ENCODE measurements at places on chromosomes 5 and 9.

- no peak for DNase-seq
Measured at GRCh38 chr9:37669232-37669631, 18.5 kb downstream of the FRMPD1 start.

DNA sequence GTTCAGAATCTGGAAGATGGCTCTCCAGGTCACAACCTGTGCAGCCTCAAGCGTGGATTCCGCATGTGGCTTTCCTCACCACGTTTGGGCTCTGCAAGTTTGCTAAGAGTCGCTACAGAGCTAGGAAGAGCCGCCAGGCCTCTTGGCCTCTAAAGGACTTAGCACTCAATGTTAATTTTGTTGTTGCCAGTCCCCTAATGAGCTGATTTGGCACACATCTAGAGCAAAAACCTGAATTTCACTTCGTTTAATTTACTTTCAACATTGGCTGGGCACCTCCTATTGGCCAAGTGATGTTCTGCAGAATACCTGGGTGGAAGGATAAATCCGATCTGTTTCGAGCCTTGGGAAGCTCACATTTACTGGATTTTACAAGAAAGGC, 65.8 kb upstream of the UNC5A start:
- DNase-seq, result no peak

DNA sequence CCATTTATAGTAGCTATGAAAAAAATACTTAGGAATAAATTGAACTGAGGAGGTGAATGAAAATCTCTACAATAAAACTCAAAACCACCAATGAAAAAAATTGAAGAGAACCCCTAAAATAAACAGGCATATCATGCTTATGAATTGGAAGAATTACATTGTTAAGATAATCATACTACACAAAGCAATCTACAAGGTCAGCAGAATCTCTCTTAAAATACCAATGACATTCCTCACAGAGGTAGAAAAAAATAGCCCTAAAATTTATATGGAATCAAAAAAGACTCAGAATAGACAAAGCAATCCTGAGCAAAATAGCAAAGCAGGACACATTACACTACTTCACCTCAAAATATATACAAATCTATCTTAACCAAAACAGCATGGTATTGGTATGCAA, 23.2 kb downstream of the PRDM9 start:
- DNase-seq, result no peak

GRCh38 chr5:138149530-138149929, 10.3 kb upstream of the NME5 start:
- no peak for DNase-seq

- no peak for DNase-seq
Measured at GRCh38 chr9:72907421-72907820, 45.4 kb downstream of the ALDH1A1 start.

GRCh38 chr5:130912088-130912487, 253.0 kb downstream of the HINT1 start:
- DNase-seq, result no peak

- DNase-seq, result no peak
Measured at GRCh38 chr5:72659726-72660125, 152.5 kb upstream of the ZNF366 start.

DNA sequence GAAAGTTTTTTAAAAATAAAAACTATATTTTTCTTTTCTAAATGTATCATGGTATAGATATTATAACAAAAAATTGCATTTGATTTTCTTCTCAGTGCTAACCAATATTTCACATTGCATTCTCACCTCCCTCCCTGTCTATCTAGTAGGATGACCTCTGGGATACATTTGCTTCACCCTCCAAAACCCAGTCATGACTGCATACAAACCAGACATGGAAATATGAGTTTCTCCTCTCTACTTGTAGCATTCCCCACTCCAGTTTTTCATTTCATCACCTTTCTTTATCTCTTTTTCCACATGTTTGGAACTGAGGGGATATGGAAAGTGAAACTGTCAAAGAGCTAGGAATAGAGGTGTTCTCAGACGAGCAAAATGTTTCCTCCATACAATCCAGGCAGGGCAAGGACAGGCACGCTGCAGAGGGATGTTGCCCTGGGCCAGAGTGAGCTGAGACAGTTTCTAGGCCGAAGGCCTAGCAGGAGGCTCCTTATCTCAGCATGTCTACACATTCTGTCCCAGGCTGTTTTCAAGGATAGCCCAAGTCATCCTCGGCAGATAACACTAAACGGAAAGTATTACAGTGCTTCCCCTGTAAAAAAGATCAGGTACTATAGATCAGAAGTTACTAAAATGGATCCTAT, 46.7 kb downstream of the MEF2C start:
- no peak for DNase-seq

DNA sequence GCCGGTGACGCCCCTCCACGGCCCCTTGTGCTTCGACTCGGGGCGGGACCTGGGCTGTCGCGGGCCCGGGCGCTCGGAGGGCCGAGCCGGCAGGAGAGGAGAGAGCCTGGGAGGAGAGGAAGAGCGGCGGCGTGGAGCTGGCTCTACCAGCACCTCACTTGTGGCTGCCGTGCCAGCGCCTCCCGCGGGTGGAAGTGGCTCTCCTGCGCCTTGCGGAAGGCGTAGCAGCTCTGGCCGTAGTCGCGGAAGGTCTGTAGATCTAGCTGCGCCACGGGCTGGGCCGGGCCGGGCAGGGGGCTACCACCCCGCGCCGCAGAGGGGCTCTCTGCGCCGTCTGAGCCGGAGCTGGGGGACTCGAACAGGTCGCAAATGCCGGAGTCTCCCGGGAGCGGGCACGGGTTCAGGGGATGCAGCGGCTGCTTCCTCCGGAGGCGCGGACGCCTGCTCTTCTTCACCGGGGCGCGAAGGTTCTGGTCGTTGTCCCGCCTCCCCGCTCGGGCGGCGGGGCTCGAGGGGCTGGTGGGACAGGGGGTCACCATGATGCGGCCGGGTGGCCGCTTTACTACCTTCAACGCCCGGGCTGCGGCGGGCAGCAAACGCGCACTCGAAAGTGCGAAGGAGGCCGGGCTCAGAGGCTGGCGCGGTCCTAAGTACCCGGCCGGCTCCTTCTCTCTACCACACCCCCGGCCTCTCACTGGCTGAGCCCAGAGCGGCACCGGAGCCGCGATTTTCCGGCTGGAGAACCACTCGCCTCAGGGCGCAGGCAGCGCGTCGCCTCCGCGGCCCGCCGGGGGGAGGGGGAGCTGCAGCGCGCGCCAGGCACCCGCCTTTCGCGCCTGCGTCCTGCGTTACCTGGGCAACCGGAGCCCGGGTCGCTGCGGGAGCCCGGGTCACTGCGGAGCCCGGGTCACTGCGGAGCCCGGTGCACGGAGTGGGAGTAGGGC, at the start of gene CCNO:
CCNO (minus strand) TSS at position 624 of the 944 bp plus-strand sequence; CDS start at position 539, 85 bp downstream.
- DNase-seq, result peak; percentile 24

DNA sequence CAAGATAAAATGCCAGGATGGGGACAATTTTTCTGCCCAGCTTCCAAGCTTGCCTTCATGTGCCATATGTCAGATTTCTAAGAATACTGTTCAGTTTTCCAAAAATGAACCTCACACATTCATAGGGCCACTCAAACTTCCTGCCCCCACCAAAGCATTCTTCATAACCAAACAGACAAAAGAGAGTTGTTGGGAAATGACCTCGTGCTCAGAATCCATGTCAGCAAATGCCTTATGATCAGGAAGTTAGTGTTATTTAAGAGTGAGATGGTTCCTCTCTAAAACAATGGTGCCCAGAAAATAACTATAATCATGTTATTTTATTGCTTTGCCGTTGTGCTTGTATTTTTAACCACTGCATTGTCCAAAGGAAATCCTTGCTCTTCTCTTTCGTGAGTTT, 208.2 kb downstream of the ZNF608 start:
- peak; percentile 38 for DNase-seq

- no peak for DNase-seq
Measured at GRCh38 chr9:113626735-113627495, 163.4 kb downstream of the RGS3 start.

- no peak for DNase-seq
Measured at GRCh38 chr5:119378075-119378700, 22.4 kb downstream of the TNFAIP8 start.

DNA sequence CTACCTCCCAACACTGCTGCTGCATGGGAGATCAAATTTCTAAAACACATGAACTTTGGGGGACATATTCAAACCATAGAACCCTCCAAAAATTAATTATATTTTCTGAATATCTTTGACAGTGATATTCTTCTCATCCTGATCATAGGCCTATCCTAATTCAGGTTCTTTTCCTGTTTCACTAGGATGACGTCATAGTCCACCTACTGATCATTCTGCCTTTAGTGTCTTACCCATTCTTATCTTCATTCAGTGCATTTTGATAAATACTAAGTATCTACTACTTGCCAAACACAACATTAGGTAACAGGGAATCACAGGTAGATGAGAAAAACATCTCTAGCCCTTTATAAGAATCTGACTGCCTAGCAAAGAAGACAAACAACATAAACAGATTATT, 179.1 kb upstream of the PRLR start:
- DNase-seq, result no peak

DNA sequence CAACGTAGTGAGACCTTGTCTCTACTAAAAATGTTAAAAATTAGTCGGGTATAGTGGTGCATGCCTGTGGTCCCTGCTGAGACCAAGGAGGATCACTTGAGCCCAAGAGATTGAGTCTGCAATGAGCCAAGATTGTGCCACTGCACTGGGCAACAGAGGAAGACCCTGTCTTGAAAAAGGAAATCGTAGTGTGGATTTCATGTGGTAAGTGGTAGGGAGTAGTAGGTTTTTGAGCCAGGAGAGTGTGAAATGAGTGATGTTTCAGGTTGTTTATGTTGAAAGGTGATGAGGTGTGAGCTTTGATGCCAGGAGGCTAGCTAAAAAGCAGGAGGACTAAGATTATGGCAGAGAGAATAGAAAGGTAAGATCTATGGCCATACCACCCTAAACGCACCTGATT, 5.9 kb downstream of the MATR3 start:
- DNase-seq, result no peak

DNA sequence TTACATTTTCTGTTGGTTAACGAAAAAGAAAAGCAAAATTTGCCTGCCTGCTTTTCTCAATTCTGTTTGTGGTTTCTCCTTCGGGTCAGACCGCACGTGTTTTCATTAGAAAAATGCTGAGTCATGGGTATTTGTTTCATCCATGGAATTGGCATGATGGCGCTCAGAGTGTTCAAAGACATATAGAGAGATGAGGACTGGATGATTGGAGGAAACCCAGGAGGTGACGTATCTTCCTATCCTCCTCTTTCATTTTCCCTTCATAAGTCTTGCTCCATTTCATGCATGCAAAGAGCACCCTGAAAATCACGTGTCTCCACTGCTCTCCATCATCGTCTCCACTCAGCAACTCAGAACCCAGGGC, 353.8 kb upstream of the WWC1 start:
- no peak for DNase-seq

GRCh38 chr5:159571501-159572244, 241.4 kb upstream of the IL12B start:
- DNase-seq, result no peak

DNA sequence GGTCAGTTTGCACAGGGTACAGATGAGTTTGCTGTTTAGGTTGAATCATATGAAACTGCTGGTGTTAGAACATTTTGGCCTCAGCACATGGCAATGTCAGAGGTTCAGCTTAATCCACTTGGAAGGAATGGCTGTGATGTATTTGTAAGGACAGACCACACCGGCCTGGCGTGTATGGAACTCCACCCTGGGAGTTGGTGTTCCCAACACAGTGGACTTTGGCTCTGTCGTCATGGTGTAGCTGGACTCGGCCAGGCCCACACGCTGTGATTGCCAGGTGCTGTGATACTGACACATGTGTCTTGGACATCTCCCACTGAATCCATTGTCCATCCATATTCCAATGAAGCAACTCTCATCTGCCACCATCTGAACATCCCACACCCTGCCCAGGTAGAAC, 90.3 kb downstream of the ZNF618 start:
- no peak for DNase-seq

GRCh38 chr5:149240354-149240998, 31.2 kb upstream of the AFAP1L1 start:
- peak; percentile 31 for DNase-seq

GRCh38 chr5:89268460-89268859, 385.5 kb upstream of the MEF2C start:
- peak; percentile 57 for DNase-seq

GRCh38 chr5:136811551-136811950, 446.2 kb upstream of the TRPC7 start:
- no peak for DNase-seq

DNA sequence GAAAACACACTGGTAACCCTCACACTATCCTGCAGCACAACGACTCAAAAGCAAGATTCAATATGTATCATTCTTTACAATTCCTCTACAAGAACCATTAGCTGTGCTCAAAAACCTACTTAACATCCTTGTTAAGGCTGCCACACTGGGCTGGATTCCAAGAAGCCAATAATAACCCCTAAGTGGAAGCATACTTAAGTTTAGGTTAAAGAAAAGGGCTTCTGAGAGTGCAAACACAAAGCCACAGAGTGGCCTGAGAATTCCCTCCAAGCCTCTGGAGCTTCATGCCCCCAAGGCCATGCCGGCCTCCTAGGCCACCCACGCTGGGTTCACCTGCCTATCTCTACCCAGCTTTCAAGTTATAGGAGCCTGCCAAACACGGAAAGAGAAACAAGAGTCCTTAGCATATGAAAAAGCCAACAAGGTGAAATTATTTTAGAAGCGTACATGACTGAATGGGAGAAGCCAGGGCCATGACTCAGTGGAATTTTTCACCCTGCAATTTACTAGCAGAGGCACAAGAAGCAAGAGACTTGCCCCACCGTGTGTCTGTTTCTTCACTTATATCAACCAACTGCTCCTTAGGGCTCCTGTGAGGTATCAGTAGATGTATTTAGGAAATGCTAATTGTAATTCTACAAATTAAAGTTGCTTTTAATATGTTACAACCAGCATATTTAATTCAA, 293.0 kb downstream of the SPOCK1 start:
- no peak for DNase-seq

GRCh38 chr5:8907168-8907868, 638.6 kb downstream of the SEMA5A start:
- DNase-seq, result no peak

DNA sequence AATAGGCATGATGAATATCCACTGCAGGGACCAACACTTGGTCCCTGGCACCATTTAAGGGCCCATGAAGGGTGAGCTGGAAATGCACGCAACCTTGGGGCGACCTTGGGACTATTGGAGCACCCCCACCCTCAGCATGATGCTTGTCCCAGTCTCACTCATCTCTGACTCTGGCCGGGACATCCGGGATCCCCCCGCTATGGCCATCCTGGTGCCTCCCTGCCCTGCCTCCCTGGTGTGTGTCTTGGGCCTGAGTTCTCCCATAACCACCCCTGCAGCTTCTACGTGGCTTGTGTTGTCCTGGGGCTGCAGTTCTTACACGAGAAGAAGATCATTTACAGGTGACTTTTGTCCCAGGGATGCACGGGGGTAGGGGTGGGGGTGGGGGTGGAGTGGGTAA, 5.9 kb downstream of the ZDHHC12 start:
- no peak for DNase-seq

- DNase-seq, result no peak
Measured at GRCh38 chr9:64061013-64061627, 1223.9 kb downstream of the FOXD4L5 start.

GRCh38 chr9:128689820-128690683, 1.0 kb downstream of the SET start:
- DNase-seq, result no peak

GRCh38 chr9:117763314-117763713, 59.1 kb downstream of the TLR4 start:
- no peak for DNase-seq

- DNase-seq, result no peak
Measured at GRCh38 chr5:156393980-156394379, 67.0 kb downstream of the SGCD start.

GRCh38 chr9:113737517-113738271, 138.4 kb upstream of the ZNF618 start:
- peak; percentile 69 for DNase-seq

- DNase-seq, result no peak
Measured at GRCh38 chr9:101383361-101383760, 1.4 kb downstream of the BAAT start.

Data from inflammatory macrophage (primary cell).